Stimulated activated CD8-positive, alpha-beta memory T cell treated with anti-CD3 and anti-CD28 coated beads, Interleukin-2, amount 100 ng/mL, for 1 hour (primary cell): ENCODE measurements at places on chromosomes 12 and 14.

DNA sequence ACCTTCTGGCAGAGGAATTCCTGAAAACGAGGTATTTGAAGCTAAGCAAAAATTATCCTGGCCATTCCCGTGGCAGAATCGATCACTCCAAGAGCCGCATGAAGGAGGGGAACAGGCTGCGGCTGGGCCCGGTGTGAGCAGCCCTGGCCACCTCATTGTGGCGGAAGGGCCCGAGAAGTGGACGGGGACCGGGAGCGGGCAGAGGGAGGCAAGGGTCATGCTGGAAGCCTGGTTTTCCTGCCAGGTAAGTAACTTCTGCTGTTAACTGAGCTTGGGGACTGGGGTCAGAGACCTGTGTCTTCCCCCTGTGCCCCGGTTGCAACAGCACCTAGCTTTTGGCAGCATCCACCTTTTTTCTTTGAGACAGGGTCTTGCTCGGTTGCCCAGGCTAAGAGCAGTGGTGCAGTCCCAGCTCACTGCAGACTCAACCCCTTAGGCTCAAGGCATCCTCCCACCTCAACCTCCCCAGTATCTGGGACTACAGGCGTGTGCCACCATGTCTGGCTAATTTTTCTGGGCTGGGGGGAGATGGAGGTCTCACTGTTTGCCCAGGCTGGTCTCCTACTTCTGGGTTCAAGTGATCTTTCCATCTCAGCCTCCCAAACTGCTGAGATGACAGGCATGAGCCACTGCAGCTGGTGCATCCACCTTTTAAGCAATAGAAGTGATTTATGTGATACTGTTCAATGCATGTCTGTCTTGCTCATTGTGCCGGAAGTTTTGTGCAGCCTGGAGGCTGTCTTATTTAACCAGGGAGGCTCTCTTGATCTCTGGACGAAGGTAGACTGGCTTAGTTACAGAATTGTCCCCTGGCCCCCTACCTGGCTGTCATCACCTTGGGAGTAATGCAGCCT is 174.0 kb upstream of the MYL2 start:
- DNase-seq, result no peak

DNA sequence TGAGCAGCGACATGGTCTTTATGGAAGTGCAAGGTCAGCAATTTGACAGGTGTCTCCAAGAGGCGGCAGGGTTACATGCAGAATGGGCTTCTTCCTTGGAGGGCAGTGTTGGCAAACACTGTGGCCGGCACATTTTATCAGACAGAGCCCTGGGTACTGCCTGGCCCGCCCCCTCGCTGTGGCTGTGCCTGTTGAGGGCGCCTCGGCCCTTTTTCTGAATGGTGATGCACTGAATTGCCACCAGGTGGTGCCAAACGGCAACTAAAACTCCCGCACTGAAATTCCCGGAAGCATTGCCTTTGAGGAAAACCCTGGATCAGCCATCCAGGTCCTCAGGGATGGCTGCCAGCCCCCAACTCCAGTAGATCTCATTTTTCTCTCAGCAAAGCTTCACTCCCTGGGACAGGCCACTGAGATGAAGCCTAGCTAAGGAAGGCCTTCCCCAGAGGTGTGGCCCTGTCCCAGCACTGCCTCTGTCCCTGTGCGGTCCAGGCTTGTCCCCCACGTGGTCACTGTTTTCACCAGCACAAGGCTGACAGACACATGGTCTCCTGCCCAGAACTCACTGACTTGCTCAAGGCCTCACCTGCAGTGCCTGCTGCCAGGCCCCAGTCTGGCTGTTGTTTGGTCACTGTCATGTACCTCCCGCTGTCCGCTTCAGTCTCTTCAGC is 73.6 kb downstream of the TESC start:
- DNase-seq, result no peak

- peak; percentile 14 for DNase-seq
These were observed 3.7 kb upstream of the NECAP1 start for GRCh38 chr12:8078398-8078797.

GRCh38 chr14:93017898-93018297 is 94.9 kb downstream of the CHGA start:
- no peak for DNase-seq

GRCh38 chr12:30795410-30796312 is 40.9 kb upstream of the CAPRIN2 start:
- DNase-seq, result peak; percentile 30

DNA sequence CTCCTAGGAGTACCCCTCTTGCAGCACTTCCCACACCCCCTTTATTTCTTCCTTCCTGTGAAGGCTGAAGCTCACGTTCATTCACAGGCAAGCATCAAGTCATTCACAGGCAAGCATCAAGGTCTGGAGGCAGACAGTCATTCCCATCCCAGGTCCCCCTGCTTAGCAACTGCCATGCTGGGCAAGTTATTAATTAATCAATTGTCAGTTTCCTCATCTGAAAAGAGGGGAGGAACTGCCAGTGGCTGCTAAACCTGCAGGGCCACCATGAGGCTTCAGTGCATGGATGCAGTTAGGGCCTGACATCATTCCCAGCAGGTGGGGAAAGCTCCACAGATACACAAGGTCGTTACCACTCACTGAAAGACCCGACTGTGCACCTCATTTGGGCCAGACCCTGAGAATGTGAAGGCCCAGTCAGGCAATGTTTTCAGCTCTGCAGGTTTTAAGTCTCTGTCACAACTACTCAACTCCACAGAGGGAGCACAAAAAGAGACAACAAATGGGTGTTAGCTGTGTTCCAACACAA is 85.0 kb upstream of the GPR68 start:
- no peak for DNase-seq

- no peak for DNase-seq
These were observed 16.3 kb downstream of the YAF2 start for GRCh38 chr12:42221726-42222125.
